BE2C (cell line): ENCODE measurements at places on chromosomes 1 and 21.
A peak's percentile ranks its signal among the peaks of the same experiment; 100 is the strongest.

GRCh38 chr1:52697795-52698674 lies at the start of gene COA7:
Gene COA7, minus strand, starts transcription at chr1:52698347. Its CDS starts 21 bp downstream, at chr1:52698326.
- peak; percentile 81 for DNase-seq

GRCh38 chr1:221473411-221473810 lies 268.5 kb downstream of the DUSP10 start:
- DNase-seq: no peak

GRCh38 chr1:161531986-161532643 lies 7.8 kb downstream of the HSPA6 start:
- DNase-seq: no peak

DNA sequence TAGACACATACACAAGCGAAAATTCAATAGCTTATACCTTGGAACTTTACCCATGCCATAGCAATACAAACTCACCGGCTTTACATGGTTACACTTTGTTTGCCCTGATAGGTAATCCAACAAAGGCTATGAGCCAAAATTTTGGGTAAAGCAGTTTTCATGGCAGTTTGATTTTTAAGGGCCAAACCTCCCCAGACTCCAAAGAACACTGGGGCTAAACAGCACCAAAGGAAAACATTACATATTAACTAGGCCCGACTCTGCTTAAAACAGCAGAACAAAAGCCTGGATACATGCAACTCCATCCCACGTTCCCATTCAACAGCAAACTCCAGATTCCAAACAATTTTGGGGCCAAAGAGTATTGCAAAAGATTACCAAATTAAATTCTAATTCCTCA lies 4.4 kb upstream of the TMEM125 start:
- no peak for DNase-seq

DNA sequence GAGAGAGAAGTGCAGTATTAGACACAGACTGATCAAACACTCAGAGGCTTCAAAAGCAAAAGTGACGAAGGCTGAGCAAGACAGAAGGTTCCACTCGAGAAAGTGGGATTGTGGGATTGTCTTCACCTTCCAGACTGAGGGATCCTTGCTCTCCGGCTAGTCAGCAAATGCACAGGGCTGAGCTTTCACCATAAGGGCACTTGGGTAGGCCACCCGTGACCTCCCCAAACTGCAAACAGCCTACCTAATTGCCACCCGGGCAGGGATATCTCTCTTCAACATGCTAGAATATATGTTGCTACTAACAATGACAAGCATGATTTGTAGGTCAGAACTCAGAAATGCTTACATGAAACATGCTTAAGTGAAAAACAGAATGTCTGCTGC lies 35.3 kb upstream of the RIPK4 start:
- DNase-seq: no peak

DNA sequence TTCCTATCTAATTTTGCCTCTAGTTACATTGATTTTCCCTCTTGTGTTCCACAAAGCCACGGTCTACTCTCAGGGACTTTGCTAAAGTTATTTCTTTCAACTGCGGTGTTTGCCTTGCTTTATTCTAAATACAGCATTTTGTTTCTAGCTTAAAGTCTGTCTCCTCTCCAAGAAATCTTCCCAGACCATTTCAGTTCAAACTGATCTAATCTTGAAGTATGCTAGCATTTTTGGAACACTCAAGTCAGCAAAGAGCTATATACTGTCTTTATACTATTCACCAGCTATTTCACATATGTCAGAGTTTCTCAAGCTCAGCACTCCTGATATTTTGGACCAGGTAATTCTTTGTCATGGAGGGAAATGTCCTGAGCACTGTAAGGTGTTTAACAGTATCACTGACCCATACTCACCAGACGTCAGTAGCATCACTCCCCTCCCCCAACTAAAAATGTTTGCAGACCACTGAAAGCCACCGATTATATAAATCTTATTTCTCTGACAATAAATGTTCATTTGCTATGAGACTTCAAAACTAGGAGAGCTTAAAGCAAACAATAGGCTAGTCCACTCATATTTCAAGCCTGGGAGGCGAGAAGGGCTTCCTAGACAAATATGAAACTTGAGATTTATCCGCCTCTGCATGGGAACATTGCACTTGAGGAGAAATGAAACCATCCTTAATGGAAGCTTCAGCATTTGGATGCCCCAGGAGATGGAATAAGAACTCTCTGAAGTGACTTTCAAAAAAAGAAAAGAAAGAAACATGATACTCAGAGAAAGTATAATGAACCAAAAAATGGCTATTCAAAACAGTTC lies 81.1 kb downstream of the KIAA0319L start:
- no peak for DNase-seq

DNA sequence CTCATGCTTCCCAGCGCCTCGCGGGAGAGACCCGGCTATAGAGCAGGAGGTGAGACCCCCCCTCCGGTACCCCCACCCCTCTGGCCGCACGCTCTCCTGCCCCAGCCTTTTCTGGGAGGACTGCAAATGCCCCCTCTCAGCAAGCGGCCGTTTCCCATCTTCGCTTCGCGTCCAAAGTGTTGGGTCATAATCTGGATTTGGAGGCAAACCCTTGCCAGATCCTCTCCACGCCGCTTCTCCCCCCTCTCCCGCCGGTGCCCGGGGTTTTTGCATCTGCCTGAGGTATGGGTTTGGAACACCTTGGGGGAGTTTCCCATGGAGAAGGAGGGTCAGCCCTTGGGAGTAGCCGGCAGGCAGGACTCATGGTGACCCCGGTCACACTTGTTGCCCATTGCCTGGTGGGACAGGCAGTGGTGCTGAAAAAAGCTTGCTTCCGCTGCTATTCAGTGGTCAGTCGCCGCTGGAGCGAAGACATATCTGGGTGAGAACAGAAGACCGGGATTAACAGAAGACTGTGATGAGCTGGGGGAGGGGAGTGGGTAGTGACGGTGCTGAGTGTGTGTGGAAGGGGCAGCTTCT lies 935 bp downstream of the KCNK2 start:
- peak; percentile 4 for DNase-seq

GRCh38 chr1:156487862-156488261 lies 12.7 kb downstream of the MEF2D start:
- DNase-seq: no peak

DNA sequence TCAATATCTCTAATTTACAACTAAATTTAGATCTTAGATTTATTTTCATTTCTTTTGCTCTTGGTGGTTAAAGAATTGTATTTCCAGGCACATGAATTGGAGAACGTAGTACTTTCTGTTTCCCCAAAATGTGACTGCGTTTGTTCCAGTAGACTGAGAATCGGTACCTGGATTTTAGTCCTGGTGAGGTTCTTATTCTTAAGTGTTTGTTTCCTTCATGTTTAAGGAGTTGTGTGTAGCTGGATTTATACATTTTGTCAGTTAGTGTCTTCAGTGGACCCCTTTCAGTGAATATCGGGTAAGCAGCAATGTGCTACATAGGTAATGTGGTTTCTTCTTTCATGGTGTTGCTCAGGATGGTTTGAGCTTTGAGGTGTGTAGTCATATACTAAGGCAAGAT lies 6.8 kb downstream of the MIER1 start:
- DNase-seq: no peak

DNA sequence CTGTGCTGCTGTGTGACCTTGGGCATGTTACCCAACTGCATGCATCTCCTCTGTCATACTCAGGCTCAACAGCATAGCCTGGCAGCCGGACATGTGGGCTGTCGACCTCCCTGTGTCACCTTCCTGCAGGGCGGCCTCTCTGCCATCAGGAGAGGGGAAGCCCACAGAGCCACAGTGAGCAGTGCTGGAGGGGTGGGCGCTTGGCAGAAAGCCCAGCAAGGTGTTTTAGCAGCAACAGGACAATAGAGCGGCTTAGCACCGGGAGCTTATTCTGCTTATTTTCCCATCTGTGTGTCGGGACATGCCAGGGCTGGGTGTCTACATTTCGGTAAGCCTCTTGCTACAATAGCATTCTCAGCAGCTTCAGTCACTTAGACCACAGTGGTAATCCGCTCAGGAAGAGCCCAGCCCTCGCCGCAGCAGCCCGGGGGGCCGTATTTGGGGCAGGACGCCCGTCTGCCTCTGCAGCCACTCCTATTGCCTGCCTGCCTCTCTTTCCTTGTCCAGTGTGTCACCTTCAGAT lies 22.8 kb upstream of the CDK18 start:
- DNase-seq: no peak

DNA sequence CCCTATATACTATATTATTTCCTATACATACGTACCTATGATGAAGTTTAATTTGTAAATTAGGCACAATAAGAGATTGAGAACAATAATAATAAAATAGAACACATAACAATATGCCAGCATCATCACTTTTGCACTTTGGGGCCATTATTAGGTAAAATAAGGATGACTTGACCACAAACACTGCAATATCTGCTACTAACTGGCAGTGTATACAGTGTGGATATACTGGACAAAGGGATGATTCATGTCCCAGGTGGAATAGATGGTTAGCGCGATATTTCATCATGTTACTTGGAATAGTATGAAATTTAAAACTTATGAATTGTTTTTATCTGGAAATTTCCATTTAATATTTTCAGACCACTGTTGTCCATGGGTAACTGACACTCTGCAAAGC lies 35.4 kb upstream of the TXLNA start:
- DNase-seq: no peak

GRCh38 chr1:54805981-54806381 lies 4.9 kb upstream of the TTC22 start:
- DNase-seq: no peak

GRCh38 chr1:177091040-177091439 lies 73.5 kb downstream of the ASTN1 start:
- DNase-seq: no peak

- DNase-seq: peak; percentile 64
Measured at GRCh38 chr1:96596226-96596922, 125.2 kb upstream of the PTBP2 start.

- peak; percentile 86 for DNase-seq
Measured at GRCh38 chr1:1079408-1080121, 5.5 kb upstream of the RNF223 start.

- DNase-seq: no peak
Measured at GRCh38 chr1:196091397-196092135, 516.7 kb downstream of the KCNT2 start.

DNA sequence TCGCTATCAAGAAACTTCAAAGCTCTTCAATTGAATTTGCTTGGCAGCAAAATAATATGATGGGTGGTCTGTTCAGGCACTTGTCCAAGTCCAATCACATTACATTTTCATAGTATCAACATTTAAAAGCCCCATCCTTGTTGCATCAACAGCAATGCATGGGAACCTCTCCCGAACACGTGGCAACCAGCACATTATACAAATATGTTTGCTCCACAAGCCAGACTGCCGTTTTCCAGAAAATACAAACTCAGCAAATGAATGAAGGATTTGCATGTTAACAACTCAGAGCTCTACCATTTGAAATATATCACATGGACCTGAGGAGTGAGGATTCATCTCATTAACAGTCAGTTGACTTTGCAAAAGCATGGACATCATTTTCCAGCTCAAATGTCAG lies 20.0 kb upstream of the LYPLAL1 start:
- DNase-seq: no peak

- DNase-seq: no peak
Measured at GRCh38 chr1:209839875-209840546, 12.2 kb downstream of the UTP25 start.

DNA sequence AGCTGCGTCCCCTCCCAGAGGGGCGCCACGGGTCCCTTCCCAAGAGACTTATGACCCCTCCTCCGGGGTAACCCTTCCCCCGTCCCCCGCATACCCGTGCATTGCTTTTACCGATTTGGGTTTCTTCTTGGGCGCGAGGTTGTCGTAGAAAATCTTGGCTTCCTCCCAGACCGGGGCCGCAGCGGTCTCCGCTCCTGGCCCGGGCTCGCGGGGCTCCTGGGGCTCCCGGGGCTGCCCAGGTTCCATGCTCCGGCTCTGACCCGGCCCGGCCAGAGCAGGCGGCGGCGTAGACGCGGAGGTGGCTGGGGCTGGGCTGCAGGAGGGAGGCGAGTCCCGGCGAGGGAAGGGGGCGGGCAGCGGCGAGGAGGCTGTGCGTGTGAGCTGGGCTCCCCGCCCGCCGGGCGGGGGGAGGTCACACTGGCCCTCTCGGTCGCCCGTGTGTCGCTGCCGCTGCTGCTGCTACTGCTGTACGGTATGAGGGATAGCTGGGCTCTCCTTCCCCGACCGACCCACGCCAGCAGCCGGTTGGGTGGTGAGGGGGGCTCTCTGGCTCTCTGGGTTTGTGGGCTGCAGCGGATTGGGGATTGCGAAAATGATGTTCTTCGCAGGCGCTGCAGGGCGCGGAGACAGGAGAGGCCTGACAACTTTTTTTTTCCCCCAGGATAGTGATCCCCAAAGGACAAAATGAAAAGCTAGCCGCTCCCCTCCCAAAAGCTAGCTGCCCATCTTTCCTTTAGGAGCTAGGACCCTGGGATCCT lies at the start of gene NT5C1A:
NT5C1A (minus strand) TSS at position 315 of the 758 bp plus-strand sequence; CDS start at position 246, 69 bp downstream.
- peak; percentile 51 for DNase-seq

- DNase-seq: peak; percentile 14
Measured at GRCh38 chr1:1212780-1213344, 1.1 kb downstream of the TNFRSF4 start.

DNA sequence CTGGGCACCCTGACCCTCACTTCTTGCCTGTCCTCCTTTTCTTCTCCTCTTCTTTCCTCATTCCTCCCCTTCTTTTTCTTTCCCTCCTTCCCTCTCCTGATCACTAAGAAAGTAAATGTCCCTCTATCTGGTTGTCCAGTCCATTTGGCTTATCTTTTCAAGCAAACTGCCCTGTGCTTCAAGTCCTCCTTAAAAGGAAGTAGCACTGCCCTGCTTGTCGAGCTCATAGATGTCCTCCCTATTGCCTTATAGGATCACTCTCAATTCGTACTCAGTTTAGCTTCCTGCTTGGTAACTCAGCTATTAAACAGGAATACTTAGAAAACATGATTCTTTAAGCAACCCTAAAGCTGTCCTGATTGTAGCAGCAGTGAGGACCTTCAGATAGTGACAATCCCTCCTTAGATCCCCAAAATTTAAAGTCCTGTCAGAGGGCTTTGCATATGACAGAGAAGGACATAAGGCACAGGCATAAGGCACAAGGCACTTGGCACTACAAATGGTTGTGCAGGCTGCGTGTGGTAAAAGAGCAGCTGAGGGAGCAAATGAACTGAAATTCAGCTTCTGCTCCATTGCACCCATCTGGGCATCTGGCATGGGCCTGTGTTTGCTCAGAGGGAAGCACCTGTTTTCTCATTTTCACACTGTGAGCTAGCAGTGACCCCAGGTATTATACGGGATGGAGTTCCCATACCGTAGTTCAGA lies 26.1 kb upstream of the SLAMF6 start:
- no peak for DNase-seq

DNA sequence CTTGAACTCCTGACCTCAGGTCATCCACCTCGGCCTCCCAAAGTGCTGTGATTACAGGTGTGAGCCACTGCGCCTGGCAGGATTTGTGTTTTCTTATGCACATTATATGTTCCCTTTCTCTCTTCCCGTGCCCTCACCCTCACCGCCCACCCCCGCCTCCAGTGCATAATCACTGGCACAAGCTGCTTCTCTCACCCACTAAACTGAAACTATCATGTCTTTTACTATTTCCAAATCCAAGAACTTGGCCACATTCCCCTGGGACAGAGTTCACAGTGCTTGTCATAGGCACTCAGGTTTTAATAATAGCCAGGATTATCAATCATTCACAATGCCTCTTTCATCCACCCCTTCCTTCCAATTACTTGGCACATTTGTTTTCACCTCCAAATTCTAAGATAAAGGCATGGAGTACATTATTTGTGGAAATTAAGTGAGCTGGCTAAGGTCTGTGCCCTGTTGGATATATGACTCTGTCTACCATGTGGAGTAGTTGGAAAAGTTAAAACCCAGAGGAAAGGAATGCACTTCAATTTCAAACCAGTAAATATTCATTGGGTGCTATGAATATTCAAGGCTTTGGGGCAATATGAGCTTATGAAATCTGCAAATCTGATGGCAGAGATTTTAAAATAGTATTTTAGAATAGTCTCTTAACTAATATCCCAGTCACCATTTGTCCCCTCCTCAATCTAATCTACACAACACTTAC lies 17.6 kb upstream of the MAPKAPK2 start:
- no peak for DNase-seq
